ENCODE measurements at places on chromosomes 4 and X.

DNA sequence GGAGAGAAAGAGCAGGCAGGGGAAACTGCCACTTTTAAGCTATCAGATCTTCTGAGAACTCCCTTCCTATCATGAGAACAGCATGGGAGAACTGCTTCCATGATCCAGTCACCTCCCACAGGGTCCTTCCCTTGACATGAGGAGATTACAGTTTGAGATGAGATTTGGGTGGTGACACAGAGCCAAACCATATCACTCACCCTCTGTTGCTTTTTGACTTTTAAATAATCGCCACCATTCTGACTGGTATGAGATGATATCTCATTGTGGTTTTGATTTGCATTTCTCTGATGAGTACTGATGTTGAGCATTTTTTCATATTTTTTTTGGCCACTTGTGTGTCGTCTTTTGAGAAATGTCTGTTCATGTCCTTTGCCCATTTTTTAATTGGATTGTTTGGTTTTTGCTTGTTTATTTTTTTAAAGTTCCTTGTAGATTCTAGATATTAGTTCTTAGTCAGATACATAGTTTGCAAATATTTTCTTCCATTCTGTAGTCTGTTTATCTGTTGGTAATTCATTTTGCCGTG, 6.5 kb upstream of the PAQR3 start:
- no peak for DNase-seq

- no peak for DNase-seq
Observed at GRCh38 chr4:8224975-8225625, 26.0 kb downstream of the SH3TC1 start.

- DNase-seq, result no peak
Observed at GRCh38 chr4:37715889-37716402, 29.8 kb upstream of the RELL1 start.

- DNase-seq, result no peak
Observed at GRCh38 chrX:78595901-78596502, 63.1 kb downstream of the RTL3 start.

DNA sequence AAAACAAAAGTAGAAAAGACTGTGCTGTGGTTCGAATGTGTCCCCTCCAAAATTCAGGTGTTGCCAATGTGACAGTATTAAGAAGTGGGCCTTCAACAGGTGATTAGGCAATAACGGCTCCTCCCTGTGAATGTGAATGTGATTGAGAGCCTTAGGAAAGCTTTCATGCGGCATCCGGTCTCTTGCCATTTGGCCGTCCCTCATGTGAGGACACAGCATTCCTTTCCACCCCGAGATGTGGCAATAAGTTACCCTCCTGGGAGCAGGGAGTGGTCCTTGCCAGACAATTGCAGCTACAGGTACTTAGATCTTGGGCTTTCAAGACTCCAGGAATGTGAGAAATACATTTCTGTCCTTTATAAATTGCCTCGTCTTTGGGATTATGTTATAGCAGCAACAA, 129.3 kb downstream of the CPEB2 start:
- DNase-seq, result peak; percentile 34

DNA sequence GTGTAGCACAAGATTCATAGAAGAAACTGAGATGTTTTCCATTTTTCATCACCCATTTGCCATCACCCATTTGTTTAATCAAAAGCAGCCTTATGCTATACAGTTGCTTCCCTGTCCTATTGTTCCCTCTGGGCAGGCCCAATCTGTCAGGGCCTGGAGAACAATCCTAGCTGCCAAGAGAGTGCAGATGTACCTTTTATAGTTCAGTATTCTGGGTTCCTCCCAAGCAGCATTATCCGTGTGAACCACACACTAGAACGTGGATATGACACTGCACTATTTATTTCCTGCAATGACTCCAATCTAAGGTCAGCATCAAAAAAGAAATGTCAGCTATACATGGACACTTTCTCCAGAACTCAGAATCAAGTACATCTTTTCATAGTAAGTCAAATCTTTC, 269.0 kb downstream of the ADGRA3 start:
- no peak for DNase-seq

DNA sequence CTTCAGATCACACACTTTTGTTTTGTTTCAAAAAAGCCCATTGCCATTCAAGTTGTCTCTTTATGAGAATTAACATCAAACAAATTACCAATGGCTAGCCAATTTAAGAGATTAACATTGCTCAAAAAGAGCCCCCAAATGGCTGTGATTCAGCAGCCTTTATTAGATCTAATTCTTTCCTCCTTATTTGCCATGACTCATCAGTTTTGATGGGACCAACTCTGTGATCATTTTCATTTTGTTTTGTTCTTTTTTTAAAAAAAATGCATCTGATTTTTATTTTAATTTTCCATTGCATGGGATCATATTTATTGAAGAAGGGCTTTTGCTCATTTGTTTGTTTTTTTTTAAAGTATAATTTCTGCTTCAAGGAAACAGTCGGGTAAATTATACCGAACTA, 161.6 kb upstream of the FRMPD4 start:
- no peak for DNase-seq

GRCh38 chr4:114487101-114487500, 111.5 kb upstream of the UGT8 start:
- no peak for DNase-seq

DNA sequence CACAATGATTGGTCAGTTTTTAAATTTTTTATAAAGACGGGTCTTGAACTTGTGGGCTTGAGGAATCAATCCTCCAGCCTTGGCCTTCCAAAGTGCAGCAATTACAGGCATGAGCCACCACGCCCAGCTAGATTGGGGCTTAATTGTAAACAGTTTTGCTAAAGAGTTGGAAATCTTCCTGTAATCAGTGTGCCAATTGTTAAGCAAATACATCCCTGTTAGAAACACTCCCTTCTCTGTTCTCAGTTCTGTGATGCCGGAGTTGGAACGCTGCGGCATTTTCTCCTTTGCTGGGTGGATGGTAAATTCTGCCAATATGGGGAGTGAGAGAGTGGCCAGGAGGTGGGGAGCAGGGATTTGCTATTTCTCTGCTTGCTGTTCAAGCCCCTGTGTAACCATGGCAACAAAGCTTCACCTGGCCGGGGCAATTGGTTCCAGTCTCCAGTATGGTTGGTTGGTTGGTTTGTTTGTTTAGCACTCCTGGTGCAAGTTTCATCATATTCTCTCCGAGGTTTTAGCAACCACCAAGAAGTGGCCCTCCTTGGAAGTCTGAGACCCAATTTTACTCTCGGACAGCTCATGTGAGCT, 3.0 kb upstream of the SPATA4 start:
- no peak for DNase-seq

DNA sequence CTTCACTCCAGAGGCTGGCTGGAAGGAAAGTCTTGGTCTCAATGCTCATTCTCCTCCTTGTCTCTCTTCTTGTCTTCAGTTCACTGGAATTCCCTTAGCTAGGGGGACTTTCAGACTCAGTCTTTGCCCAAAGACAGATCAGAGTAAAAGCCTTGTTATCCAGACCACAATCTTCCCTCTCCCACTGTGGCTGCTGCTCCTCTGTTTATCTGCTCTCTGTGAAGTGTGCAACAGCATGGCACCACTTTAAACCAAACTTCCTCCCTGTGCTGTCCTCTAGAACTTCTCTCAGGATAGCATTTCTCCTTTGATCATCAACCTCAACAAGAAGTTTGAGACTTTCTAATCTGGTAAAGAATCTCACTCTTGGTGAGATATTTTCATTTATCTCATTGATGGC, 530.1 kb upstream of the SLIT2 start:
- DNase-seq, result no peak

DNA sequence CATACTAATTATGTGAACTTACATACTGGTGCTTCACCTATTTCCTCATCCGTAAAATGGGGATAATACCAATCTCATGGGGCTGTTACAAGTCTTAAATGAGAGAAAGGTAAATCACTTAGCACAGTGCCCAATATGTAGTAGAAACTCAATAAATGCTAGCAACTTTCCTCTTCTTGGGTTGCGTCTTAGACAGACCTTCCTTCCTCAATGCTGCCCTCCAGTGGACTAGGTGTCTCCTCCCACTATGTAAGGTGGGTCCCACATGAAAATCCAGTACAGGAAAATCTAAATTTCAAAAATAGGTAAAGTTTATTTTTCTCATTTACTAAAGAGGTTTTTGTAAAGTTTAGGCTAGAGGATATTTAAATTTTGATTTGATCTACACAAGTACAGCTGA, 20.6 kb downstream of the ZDHHC9 start:
- no peak for DNase-seq

- DNase-seq, result no peak
Observed at GRCh38 chrX:50596056-50596455, 125.4 kb upstream of the DGKK start.

GRCh38 chrX:119655125-119655524, 37.8 kb downstream of the SEPTIN6 start:
- no peak for DNase-seq

GRCh38 chrX:20402956-20403355, 136.2 kb upstream of the RPS6KA3 start:
- DNase-seq, result no peak

GRCh38 chr4:73068491-73069337, 802 bp downstream of the COX18 start:
- peak; percentile 32 for DNase-seq

DNA sequence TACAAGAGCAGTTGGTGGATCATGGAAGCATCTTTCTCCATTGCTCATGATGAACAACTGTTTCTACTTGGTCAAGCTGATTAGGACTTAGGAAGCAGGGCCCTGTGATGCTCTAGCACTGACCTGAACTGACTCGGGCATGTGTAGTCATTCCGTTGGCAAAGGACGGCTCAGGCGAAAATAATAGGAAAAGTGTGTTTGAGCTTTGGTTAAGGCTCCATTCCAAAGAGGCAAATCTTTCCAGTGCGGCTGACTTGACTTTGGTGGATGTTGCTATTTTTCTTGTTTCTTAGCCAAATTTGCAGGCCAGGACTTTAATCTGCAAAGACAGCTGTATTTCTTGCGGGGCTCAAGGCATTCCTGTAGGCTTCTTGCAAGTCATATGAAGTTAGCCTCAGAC, 39.5 kb downstream of the ZNF518B start:
- DNase-seq, result no peak

DNA sequence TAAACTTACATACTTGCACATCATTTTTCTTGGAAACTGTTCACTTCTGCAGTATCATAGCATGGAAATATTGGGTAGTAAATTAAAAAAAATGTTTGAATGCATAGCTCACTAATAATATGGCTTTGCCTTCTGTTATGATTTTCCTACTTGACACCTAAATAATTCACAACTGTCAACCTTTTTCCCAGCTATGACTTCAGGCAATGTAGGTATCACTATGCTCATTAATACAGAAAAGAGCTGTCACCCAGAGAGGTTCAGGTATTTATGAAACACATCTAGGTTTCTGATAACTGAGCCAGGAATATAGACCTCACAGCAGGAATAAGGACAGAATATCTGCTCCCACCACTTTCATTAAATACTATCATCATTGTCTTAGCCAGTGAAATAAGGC, 289.5 kb downstream of the ACTRT1 start:
- no peak for DNase-seq

- no peak for DNase-seq
Observed at GRCh38 chrX:39948582-39948981, 149.2 kb downstream of the BCOR start.

- DNase-seq, result peak; percentile 53
Observed at GRCh38 chrX:47068720-47069119, 9.5 kb upstream of the RGN start.

DNA sequence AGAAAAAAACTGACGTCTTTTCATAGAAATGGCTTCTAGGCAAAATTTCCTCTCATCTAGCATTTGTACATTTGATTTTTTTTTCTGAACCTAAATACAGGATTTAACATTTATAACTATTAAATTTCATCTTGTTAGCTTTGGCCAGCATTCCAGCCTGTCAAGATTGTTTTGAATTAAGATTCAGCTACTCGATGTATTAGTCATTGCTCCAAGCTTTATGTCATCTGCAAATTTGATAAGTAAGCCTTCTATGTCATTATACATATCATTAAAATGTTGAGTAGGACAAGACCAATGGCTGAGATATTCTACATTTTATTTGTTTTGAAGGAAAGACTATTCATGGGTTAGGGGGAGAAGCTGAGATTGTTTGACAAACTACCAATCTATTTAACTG, 46.7 kb downstream of the DDX53 start:
- no peak for DNase-seq

GRCh38 chr4:1337951-1338751, 8.9 kb upstream of the UVSSA start:
- DNase-seq, result no peak

GRCh38 chr4:159193046-159193620, 90.3 kb downstream of the RAPGEF2 start:
- no peak for DNase-seq

DNA sequence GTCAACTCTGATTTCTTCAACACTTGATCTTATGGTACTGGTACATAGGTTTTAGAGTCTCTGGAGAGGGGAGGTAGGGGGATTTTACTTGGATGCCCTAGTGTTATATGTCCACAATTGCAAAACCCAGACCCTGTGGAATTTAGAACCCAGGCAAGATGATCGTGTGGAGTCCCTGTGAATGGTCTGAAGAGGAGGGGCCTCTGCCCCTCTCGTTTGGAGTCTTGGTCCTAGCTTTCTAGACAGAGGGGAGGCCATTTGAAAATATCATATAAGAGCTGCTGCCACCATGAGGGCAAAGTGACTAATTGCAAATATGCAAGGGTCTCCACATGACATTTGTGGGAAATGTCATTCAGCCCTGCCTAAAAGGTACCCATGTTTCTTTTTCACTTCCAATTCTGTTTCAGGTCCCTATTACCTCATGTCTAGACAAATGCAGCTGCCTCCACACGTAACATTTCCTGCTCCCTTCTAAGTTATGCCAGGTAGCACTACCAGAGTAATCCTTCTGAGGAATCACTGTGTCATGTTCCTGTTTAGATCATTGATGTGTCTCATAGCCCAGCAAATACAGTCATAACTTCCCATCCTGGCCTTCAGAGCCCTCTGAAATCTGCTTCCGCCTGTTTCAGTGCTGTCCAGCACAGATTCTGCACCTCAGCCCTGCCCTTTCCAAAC, 126.8 kb downstream of the KLHL8 start:
- peak; percentile 56 for DNase-seq

DNA sequence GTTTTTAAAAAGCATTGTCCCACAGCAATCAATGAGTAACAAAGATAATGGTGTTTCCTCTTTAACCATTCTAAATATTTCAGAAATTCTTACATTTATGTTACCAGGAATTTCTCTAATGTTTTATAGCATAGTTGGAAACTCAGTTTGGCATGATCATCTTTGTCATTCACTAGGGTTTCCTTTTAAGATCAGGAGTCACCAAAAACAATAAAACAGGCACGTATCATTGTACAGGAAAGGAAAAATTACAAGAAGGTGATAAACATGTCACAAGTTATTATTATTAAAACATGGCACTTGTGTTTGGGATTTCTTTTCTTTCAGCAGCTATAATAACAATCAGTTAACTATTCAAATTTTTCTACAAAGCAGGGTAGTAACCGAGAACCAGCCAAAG, 84.0 kb downstream of the SLC10A7 start:
- DNase-seq, result no peak

- no peak for DNase-seq
Observed at GRCh38 chr4:154332681-154333421, 158.7 kb downstream of the DCHS2 start.

- DNase-seq, result no peak
Observed at GRCh38 chrX:44494357-44494756, 48.3 kb downstream of the FUNDC1 start.

Measured in HepG2 (cell line).